ENCODE measurements at places on chromosomes 13 and 19.

- DNase-seq, result peak; percentile 50
These were observed 379 bp upstream of the ZNF470 start for GRCh38 chr19:56566904-56567273.

- DNase-seq, result no peak
These were observed 4.9 kb downstream of the NPAS1 start for GRCh38 chr19:47024502-47024901.

- no peak for DNase-seq
These were observed 2.4 kb downstream of the CDX2 start for GRCh38 chr13:27966641-27967202.

DNA sequence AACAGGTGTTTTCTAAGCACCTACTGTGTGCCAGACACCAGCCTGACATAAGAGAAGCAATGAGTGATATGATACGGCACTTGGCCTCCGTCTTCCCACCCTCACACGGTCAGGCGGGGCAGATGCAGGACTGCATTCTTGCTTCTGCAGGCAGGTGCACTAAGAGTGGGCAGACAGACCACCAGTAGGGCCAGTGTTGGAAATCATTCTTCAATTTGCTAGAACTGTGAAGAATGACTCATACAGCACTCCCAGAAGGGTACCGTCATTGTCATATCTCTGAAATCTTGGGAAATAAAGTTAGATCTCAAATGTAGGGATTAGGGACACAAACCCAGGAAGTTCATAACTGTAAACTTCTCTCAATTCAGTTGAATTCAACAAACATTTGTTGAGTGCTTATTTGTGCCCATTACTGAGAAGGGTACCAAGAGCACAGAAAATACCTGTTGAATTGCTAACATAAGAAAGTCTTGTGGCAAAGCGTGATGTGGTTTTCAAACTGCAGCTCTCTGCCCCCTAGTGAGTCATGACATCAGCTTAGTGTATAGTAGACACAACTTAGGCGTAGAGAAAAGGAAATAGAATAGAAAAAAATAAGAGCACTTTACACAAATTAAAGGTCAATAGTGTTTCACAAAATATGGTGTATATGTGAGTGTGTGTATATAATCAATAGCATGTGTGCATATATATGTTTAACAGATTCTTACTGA is 76.1 kb downstream of the TEX26 start:
- no peak for DNase-seq
